ENCODE measurements at places on chromosomes 2 and 18.

DNA sequence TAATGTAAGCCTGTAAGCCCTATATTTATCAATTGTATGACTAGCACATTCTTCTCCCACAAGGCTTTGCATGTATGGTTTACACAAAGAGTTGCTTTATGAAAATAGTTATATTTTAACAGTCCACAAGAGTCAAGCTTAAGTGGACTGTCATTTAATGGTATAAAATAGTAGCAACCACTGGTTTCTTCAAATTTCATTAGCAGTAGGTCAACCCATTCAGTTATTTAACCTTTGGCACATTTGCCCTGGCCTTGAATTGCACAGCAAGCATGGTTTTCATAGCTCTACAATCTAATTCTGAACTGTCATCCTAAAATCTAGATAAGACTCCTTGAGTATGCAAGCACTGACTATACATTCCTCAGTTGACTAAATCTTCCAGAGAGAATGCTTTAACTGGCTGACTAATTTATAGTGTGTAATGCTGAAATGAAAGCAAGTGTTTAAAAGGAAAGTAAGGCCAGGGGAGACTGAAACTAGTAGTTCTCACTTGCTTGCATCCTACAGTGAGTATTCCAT is 1.8 kb downstream of the DPP4 start:
- no peak for DNase-seq

DNA sequence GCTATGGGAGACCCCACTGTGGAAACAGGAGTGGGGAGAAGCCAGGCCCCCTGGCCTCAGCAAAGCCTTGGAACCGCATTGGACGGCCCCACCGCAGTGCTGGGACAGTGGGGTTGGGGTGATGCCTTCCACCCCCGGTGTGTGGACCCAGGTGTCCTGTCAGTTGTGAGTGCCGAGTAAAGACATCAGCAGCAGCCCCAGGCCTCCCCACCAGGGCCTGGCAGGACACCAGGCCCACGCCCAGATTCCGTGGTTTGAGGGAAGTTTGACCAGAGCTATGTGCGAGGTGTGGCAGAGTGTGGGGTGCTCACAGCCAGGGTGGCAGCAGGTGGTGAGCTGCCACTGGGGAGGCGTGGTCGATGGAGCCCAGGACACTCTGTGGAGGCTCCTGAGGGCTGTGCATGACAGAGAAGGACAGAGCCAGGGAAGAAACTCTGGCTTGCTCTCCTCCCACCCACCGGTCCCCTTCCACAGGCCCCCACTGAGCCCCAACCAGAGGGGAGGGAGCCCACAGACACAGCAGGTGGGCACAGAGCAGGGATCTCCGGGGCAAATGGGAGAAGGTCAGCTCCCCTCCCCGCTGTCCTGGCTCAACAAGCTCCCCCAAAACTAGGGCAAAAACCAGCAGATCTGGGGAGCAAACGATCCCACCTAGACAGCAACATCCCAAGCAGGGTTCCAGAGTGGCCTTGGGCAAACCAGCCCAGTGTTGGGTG is 69.1 kb downstream of the TWIST2 start:
- DNase-seq, result no peak

GRCh38 chr2:126664234-126664633 is 8.3 kb downstream of the GYPC start:
- DNase-seq, result no peak

DNA sequence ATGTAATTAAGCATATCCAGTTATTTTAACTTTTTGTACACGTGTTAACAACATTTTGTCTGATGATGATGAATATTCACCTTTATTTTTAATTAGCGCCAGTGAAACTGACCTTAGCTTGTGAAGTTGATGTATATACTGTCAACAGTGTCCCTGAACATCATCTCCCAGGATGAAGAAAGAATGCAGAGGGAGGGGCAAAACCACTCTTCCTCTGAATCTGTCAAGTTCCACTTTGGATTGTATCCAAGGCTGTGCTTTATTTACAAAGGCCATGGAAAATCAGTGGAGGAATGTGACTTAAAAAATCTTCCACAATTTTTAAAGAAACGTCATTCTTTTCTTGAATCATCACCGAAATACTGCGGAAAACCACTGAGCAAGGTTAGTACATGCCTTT is 4.5 kb upstream of the RMDN2 start:
- DNase-seq, result no peak

GRCh38 chr2:24477229-24477628 is 13.8 kb upstream of the NCOA1 start:
- DNase-seq, result peak; percentile 15

DNA sequence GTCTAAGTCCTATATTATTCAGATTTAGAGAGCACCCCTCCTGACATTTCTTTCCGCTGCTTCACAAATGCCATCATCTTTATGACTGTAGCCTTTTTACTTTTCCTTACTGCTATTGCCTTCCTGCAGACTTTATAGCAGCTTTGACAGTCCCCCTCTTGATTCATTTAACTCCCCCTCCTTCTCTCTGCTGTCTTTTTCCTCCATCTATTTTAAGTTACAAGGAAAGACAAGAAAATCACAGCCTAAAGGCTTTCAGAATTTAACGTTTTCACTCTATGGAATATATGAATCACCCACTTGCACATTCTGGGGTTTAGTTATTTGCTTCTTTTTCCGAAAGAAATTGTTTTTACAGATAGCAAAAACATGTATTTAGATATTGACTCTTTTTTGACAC is 183.4 kb upstream of the SETBP1 start:
- DNase-seq, result no peak

DNA sequence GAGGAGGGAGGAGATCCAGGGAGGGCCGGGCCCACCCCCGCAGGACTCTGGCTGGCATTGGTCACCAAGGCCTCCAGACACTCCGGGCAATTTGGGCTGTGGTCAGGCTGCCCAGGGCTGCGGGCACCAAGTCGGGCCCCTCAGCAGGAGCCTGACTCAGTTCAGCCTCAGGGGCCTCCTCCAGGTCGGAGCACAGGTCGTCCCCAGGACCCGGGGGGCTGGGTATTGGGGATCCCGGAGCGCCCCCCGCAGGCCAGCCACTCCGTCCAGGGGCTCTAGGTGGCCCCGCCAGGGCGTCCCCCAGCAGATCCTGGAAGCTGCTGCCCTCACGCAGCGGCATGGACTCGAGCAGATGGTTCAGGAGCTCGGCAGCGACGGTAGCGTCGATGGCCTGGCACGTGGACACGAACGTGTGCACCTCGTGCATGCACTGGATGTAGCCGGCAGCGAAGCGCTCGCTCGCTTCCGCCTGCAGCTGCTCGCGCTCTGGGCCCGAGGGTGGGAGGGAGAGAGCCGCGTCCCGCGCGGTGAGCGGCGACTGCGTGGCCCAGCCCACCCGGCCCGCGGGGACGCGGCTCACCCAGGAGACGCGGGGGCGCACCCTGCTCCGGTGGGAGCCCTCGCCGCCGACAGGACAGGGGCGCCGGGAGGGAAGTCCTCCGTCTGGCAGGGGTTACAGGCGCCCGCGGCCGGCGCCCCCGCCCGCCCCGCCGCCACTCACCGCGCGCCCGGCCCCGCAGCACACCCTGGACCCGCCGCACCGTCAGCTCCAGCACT is 884 bp downstream of the HES6 start:
- peak; percentile 45 for DNase-seq

GRCh38 chr18:45637546-45638327 is 22.5 kb downstream of the SLC14A2 start:
- no peak for DNase-seq

GRCh38 chr2:179677746-179678505 is 183.5 kb downstream of the ZNF385B start:
- DNase-seq, result no peak

GRCh38 chr2:38131676-38132075 is 55.7 kb upstream of the CYP1B1 start:
- DNase-seq, result no peak

- DNase-seq, result no peak
Observed at GRCh38 chr2:237223201-237223861, 137.6 kb downstream of the COPS8 start.

GRCh38 chr18:2871111-2871720 is 24.4 kb downstream of the EMILIN2 start:
- no peak for DNase-seq

DNA sequence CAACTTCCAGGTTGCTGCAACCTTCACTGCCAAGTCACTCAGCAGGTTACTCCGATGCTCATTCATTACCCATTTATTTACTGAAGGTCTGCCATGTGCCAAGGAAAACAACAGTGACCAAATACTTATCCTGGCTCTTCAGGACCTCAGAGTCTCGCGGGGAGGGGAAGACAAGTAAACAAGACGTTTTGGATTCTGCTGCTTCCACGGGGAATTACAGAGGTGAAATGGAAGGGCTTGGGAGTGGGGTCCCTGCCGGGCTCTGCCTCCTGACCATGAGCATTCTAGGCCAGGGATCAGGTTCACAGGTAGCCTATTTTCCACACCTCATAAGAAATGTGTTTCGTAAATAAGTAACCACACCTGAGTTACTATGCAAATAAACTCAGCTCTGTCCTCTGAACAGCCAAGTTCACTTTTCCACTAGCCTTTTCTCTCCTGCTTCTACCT is 68.1 kb downstream of the CLHC1 start:
- DNase-seq, result no peak

GRCh38 chr2:112627060-112628040 is 18.4 kb upstream of the SLC20A1 start:
- DNase-seq, result no peak

DNA sequence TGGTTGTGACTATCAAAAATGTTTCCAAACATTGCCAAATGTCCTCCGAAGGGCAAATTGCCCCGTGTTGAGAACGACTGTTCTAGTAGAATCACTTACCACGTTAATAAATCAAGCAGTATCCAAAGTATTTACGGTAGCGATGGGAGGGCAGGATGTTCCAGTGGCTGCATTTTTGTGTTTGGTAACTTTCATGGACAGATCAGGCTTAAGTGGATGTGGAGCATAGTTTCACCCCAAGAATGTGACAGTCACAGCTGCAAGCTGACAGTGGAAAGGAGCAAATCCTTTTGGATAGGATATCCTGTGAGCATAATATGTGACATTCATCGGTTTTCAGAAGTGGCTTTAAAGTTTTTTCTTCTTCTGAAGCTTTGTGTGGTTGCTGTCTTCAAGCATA is 46.3 kb upstream of the DARS1 start:
- no peak for DNase-seq

- DNase-seq, result no peak
Observed at GRCh38 chr2:213221957-213222356, 62.3 kb upstream of the SPAG16 start.

DNA sequence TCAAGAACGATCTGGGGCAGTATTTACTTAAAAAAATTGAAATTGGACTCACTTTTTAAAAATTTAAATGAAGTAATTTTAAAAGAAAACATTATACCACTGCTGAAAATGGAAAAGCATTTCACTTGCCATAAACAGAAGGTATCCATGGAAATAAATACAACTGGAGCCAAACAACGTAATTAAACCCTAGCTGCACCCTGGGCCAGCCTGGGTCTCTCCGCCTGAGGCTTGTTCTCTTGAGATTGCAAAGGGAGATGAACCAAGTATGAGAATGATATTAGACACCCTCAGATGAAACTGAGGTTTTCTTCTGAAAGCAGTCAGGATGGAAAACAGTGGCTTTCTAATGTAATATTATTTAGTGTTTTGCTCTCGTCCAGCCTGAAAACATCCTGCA is 264.4 kb downstream of the KCNE4 start:
- no peak for DNase-seq

- no peak for DNase-seq
Observed at GRCh38 chr18:68035774-68036522, 519.4 kb upstream of the DSEL start.

DNA sequence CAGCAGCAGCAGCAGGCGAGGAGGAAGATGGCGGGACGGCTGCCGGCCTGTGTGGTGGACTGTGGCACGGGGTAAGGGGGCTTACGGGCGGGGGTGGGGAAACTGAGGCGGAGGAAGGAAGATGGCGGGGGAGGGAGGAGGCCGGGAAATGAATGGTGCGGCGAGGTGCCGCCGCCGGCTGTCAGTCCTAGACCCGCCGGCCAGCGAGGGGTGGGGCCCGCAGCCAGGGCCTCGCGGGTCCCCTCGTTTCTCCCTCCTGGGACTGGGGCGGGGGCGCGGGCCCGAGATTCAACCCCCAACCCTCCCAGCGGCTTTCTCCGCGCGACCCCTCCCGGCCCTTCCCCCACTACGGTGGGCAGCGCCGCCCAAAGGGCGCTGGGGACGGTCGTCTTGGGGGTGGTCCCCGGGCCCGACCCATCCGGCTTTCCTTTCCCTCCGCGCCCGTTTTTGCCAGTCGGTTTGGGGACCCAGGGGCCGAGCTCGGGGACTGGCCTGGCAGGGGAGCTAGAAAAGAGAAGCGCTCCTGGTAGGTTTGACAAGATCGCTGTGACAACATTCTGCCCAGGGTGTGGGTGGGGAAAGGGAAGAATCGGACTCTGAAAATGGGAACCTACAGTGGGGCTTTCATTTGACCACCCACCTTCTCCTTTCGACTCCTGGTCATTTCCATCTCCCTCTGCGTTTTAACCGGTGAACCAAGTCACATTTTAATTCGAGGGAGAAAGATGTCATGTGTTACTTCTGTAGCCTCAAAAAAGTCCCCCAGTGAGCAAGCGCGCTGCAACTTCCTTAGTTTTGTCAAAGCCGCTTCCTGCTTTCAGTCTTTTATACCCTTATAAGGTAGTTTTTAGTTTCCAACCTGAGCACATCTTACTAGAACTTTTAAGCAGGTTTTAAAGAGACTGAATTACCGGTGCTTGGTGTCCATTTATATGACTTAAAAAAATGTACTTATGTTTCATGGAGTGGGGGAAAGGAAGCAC is 655 bp downstream of the ACTR3 start:
- peak; percentile 17 for DNase-seq

DNA sequence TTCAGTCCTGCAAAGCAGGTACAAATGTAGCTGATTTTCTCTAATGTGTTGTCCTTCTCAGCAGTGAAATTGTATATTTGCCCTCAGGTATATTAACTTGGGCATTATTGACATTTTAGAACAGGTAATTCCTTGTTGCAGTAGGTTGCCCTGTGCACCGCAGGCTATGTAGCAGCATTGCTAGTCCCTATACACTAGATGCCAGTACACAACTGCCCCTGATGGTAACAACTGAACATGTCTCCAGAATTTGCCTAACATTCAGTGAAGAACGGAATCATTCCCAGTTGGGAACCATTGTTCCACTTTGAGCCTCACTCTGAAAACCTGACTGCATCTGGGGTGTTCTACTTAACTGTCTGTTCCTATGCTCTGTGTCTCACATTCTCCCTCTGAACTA is 23.1 kb upstream of the TFPI start:
- DNase-seq, result no peak

GRCh38 chr18:23331091-23331920 is 121.8 kb upstream of the RIOK3 start:
- DNase-seq, result no peak
